NCI-H82 (cell line): ENCODE measurements at places on chromosomes 12 and 14.

DNA sequence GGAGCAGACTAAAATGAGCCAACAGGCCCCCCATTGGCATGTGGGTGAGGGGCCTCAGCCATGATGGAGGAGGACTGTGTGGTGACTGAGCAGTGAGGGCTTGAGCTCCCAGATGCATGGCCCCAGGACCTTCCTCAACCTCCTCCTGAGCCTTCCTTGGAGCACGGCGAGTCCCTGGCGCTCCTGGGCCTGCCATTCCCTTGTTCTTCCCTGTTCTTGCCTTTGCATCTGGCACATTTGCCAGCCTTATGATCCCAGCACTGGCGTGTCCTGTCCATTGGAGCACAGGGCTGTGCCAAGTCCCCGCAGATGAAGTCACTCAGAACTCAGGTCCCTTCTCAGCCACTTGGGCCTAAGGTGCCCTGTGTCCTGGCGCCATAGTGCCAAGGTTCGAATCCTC, 40.3 kb upstream of the MEG3 start:
- DNase-seq: no peak

- DNase-seq: peak; percentile 62
These were observed at the start of gene DYRK4 for GRCh38 chr12:4562034-4562657. TSS of gene DYRK4 (plus strand) at chr12:4562208. CDS start at chr12:4562246, 38 bp downstream.

DNA sequence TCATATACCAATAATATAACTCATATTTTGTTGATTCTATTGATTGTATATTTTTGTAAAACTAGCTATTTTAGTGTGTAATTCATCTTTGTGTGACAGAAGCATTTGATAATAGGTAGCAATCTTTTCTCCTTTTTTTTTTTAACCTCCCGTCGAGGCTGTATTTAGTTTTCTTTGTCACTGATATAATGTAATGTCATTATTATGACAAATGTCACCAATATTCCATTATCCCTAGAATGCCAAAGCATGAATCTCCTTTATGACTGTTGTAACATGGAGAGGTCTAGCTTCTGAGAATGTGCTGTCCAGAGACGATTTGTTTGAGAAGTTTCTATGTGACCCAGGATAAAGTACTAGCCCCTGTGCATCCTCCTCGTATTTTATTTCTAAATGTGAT, 639.0 kb upstream of the ATXN7L3B start:
- no peak for DNase-seq

GRCh38 chr14:92710001-92710341, 38.5 kb downstream of the LGMN start:
- DNase-seq: no peak

- DNase-seq: peak; percentile 75
These were observed 28.1 kb downstream of the MSRB3 start for GRCh38 chr12:65306366-65307168.

DNA sequence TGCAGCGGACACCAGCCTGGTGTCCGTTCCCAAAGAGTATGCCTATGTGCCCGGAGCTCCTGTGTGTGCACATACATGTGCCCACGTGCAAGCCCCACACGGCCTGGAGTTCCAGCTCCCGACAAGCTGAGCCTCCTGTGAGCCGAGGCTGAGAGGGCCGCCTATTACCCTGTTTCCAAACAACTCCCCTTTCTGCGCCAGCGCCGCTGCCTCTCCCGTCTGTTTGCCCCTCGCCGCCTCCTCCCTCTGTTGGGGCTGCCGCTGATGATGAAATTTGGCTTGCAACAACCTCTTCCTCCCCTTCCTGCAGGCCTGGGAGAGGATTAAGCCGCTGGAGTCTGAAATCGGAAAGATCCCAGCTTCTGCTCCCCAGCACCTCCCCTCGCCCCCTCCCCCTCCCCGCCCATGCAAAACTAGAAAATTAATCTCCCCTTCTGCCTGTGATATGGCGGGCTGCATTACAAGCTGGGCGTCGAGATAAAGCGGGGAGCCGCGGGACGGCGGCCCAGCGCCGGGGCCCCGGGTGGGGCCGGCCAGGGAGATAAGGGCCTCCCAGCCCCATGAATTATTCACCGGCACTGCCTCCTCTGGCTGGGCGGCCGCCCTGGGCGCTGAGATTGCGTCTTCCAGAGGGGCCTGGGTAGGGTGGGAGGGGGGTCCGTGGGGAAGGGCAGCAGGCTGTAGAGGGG, 6.8 kb upstream of the ASIC1 start:
- DNase-seq: peak; percentile 94

GRCh38 chr12:52604859-52605258, 3.6 kb upstream of the KRT72 start:
- DNase-seq: no peak

GRCh38 chr12:102811110-102811737, 105.8 kb downstream of the PAH start:
- peak; percentile 71 for DNase-seq

- no peak for DNase-seq
These were observed 267.3 kb downstream of the SNAPC1 start for GRCh38 chr14:62029569-62029924.

DNA sequence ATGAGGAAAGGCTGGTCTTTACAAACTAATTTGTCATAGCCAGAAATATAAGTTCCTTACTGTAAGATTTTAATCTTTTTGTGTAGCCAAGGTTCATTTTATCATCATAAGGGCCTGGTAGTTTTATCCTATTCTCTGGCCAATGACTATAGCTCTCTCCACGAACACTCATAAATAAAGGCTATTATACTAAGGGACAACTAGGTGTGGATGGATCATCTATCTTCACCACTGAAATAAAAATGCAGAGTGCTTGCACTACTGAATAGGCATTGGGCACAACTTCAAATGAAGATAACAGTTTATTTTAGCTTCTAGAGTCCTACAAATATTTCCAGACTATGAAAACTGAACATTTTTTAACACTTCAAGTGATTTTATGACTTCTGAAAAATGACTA, 698.6 kb downstream of the NOVA1 start:
- no peak for DNase-seq

DNA sequence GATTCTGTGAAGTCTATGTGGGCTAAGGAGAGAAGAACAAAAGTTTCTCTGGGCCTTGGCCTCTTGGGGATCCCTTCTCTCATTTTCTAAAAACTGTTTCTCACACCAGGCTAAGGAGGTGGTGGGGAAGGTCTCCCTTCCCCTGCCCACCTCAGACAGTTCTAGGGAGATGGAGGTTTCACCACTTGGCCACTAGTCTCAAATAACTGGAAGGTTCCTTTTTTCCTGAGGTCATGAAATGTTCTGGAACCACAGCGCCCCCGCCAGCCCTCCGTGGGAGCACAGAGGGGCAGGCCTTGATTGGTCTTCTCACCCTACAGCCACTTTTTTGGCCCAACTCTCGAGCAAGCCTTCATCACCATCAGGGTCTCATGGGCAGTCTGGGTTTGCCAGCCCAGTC, 12.6 kb downstream of the C12orf43 start:
- no peak for DNase-seq

GRCh38 chr12:18982226-18982949, 147.1 kb upstream of the PLEKHA5 start:
- DNase-seq: no peak

- DNase-seq: no peak
These were observed 3.0 kb upstream of the CORO1C start for GRCh38 chr12:108734200-108734906.

DNA sequence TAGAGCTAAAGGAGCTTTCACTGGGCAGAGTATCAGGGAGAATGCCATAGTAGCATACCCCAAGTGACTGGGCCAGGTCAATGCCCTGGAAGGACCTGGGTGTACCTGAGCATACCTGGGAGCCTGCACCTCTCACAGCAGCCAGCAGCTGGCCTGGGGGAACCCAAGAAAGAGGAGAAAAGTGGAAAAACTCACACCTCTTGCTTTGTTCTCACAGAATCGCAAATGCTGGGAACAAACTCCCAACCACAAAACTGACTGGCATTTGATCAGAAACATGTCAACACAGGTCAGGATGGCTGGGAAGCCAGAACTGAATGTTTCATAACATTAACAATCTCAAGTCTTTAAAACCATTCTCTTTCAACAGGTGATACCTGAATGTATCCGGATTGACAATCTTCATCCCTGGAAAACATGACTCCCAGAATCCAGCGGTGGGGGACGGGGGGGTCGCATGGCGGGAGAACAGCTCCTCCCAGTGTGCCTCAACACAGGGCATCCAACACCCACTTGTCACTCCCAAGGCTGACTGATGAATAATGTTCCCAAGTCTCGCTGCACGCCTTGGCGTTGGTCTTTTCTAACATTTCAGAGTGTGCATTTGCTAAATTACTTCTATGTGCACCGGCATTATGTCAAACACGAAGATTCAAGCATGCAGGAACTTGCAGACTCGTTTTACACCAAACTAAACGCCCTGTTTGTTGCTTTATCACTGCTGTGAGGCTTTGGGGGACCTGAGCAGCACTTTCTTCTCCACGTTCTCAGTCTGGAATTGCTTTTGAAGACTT, 7.9 kb downstream of the FOXN3 start:
- DNase-seq: no peak

GRCh38 chr14:87170179-87170578, 822.8 kb downstream of the GALC start:
- DNase-seq: peak; percentile 80

- DNase-seq: no peak
These were observed 75.9 kb downstream of the NINJ2 start for GRCh38 chr12:587132-588023.

DNA sequence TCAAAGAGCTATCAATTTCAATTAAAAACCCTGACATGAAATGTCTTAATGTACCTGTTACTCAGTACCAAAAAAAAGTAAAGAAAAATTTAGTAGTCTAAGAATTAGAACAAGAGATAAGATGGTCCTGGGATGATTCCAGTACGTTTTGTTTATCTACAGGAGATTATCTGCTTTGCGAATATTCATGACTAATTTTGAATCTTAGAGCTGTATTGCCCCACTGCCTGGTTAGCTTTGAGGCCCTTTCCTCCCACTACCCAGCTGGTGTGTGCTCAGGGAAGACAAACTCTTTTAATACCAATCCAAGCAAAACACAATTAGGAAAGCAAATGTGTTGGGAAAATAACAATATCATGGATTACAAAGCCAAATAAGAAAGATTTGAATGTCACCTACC, 263.5 kb downstream of the FOXG1 start:
- no peak for DNase-seq

GRCh38 chr14:72023128-72024042, 91.2 kb downstream of the RGS6 start:
- DNase-seq: no peak

GRCh38 chr14:23371865-23372264, 744 bp upstream of the IL25 start:
- no peak for DNase-seq

GRCh38 chr14:46048127-46048526, 603.5 kb downstream of the RPL10L start:
- peak; percentile 74 for DNase-seq

GRCh38 chr12:10069099-10069498, 29.7 kb downstream of the CLEC1A start:
- no peak for DNase-seq
